ENCODE measurements at places on chromosomes 7 and 10.

- DNase-seq, result no peak
Observed at GRCh38 chr7:2903682-2904162, 59.6 kb upstream of the GNA12 start.

GRCh38 chr10:96496281-96496925 is 17.3 kb downstream of the TLL2 start:
- peak; percentile 27 for DNase-seq

- no peak for DNase-seq
Observed at GRCh38 chr10:96858038-96858705, 26.1 kb downstream of the LCOR start.

DNA sequence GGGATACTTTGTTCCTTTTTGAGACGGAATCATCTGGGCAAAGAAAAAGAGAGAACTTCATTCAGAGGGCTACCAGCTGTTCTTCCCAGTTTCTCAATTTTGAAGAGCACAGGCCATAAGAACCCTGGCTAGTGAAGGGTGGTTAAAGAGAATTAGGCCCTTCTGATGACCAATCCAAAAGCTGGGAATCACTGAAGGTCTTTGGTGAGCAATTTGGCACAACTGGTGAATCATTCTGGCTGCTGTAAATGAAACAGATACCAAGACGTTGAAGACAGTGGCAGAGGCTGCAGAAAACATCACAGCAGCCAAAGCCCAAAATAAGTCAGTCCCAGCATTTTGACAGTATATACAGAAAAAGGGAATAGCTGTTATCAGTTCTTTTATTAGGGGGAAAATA is 5.1 kb downstream of the RAPGEF5 start:
- DNase-seq, result no peak

GRCh38 chr10:98374217-98374985 is 40.6 kb downstream of the PYROXD2 start:
- DNase-seq, result no peak

DNA sequence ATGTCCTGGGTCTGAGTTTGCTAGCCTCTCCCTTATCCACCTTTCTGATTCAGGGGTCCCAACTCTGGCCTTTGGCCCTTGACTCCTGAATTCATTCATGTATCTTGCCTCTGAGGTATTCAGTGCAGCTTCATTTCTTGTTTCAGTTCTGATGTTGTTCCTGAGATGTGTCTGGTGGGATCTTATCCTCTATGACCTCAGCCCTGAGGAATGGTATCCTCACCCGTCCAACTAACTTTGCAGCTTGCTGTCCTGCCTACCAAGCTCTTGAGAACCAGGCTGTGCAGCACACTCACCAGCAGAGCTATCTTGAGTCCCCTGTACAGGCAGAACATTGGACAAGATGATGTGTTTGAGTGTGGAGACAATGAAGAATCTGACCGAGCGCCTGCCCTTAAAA is 13.8 kb downstream of the SUFU start:
- DNase-seq, result no peak

GRCh38 chr7:46178661-46179060 is 257.6 kb upstream of the IGFBP3 start:
- DNase-seq, result no peak

- no peak for DNase-seq
Observed at GRCh38 chr7:47782792-47783191, 165.5 kb downstream of the PKD1L1 start.

GRCh38 chr7:8413600-8413999 is 19.8 kb upstream of the NXPH1 start:
- DNase-seq, result no peak

- no peak for DNase-seq
Observed at GRCh38 chr10:78868456-78868855, 200.3 kb upstream of the ZMIZ1 start.

- DNase-seq, result no peak
Observed at GRCh38 chr7:1490837-1491236, 13.4 kb downstream of the INTS1 start.

DNA sequence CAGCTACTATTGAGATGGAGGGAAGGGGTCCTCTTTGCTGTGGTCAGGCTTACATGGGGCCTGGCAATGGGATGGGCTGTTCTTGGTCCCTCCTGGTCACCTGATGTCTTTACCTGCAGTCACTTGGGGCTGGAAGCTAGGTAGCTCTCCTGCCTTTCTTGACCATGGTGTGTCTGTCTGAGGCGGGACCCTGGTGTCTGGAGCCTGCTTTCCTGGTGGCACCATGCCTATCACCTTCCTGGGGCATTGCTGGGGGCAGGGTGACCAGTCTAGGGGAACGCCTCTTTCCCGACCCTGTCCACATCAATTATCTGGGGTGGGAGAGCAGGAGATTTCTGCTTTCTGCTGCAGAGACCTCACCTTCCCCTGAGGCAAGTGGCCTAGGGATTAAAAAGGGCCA is 55.6 kb downstream of the ARHGAP22 start:
- DNase-seq, result no peak

- no peak for DNase-seq
Observed at GRCh38 chr7:82945056-82945455, 217.6 kb downstream of the PCLO start.

DNA sequence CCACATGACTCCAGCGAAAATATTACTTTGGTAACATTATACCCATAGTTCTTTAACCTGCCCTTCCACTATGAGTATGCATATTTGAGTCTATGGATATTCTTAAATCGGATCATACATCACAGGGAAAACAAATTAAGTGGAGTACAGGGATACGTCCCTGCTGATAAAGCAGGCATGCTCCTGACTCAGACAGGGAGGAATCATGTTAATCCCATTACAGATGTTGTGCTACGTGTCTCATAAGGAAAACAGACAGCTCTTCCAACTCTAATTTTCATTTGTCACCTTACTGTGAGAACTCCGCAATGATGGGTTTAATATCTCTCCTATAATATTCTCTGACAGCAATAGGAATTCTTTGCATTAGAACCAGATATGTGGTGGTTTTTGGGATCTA is 469.5 kb upstream of the POM121L12 start:
- no peak for DNase-seq

DNA sequence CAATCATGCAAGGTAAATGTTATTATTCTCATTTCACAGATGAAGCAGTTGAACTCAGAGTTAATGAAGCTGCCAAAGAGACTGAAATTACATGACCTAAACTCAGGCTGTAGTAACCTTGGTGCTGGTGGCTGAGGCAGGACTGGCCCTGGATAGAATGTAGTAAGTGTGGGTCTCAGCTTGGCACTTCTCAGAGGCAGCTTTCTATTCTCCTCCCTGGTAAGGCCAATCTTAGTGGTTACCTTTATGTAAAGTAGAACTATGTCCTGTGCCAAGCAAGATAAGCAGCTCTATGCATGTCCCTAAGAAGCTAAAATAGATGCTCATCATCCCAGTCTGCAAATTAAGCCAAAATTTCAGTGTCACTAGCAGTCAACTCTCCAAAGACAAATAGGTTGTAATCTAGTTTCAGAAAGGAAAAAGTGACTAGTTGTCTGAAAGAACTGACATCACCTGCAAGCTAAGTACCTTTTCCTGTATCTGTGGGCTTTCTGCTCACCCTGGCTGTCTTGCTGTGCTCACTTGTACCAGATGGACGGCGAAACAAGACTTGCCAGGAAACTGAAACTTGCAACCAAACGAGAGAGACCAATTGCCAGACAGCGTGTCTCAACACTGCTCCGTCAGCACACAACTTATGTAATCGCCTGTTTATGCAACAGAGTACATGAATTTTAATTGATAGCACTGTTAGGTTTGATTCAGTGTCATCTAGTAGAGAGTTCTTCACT is 43.7 kb downstream of the CH25H start:
- no peak for DNase-seq

- no peak for DNase-seq
Observed at GRCh38 chr10:46542567-46543465, 13.6 kb downstream of the GPRIN2 start.

DNA sequence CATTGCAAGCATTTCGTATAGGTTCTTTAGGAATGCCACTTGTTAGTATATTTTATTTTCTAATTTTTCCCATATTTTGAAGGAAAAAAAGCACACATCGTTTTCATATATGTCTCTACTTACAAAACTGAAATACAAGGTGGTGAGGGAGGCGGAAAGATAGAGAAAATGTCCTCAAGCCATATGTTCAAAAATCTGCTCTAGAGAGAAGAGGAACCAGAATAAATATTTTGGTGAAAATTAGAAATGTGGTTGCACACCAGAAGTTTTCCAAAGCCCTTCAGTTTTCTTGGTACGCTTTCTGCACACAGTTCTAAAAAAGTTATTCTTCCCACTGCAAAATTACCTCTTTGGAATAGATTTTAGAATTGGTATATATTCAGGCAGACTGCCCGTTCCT is 107.4 kb upstream of the RHOBTB1 start:
- no peak for DNase-seq

DNA sequence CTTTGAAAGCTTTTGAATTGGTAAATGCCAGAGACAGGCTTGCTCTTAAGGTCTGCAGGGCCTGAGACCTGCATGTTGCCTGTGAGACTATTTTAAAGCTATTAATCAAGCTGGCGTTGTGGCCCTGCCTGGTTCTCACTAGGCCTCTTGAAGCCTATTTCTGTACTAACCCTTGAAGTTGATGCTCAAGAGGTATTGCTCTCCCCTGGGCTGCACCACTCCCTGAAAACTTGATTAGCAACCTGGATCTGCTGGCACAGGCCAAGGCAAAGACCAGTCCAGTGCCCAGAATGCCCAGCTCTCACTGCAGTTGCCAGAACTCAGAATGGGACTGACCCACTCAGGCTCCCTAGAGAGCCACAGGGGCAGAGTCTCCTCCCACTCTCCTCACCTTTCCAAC is 220.0 kb upstream of the MEOX2 start:
- no peak for DNase-seq

DNA sequence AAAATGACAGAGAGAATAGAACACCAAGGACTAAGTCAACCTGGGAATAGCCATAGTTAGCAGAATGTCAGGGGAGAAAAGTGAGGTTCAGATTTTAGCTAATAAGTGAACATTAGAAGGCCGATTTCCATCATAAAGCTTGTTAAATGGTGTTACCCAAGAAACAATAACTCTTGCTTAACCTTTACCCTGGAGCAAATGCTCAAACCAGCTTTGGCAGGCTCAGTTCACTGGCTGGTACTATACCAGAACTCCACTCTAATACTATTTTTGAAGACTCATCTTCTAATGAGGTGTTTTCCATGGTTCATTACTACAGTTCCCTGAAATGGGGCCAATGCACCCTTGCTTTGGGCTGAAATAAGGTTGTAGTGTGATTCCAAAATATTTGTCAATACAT is 61.3 kb downstream of the RNLS start:
- no peak for DNase-seq

GRCh38 chr10:124417895-124418725 is 613 bp downstream of the OAT start:
- peak; percentile 34 for DNase-seq

DNA sequence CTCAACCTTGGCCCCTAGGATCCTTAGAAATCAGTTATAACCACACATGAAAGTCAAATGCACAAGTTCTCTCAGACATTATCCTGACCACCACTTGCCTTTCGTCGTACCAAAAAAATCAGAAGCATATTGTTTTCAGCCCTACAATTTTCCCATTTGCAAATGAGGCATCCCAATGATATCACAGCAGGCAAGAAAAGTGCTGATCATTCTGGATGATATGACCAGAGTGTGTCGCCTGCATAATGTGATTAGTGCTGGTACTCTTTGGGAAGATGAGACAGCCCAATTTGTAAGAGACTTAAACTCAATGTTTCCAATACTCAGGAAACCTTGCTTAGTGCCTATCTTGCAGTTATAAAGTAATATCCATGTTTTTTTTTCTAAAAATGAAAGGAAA is 168.0 kb downstream of the SORCS1 start:
- DNase-seq, result no peak

- DNase-seq, result no peak
Observed at GRCh38 chr7:92266415-92267241, 20.9 kb downstream of the ANKIB1 start.

- peak; percentile 56 for DNase-seq
Observed at GRCh38 chr7:51160990-51161615, 155.5 kb downstream of the COBL start.

DNA sequence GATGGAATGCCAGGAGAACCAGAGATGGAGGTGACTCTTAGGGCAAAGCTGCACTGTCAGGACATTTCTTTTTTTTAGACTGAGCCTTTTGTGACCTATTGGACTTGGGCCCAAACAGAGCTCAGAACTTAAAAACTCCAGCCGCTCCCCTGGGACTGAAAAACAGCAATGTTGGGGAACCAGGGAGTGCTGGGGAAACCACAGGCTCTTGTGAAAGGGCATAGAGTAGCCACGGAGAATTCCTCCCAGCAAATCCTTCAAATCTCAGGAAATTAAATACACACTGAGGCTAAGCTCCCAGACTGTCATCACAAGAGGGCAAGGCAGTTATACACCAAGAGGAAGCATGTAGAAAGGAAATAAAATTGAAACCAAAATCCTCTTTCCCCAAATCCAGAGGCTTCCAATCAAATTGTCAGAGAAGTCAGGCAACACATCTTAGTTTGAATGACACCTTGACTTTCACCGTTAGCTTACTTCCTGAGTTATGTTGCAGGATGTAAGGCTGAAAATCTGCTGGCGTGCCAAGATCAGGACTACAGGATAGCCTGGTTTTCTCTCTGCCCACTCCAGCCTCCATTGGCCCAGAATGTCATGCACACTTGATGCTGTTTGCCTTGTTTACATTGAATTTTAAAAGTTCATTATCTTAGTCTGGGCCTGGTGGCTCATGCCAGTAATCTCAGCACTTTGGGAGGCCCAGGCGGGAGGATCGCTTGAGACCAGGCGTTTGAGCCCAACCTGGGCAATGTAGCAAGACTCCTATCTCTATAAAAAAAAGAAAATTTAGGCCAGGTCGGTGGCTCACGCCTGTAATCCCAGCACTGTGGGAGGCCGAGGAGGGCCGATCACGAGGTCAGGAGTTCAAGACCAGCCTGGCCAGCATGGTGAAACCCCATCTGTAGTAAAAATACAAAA is 2.6 kb upstream of the RFC2 start:
- no peak for DNase-seq

DNA sequence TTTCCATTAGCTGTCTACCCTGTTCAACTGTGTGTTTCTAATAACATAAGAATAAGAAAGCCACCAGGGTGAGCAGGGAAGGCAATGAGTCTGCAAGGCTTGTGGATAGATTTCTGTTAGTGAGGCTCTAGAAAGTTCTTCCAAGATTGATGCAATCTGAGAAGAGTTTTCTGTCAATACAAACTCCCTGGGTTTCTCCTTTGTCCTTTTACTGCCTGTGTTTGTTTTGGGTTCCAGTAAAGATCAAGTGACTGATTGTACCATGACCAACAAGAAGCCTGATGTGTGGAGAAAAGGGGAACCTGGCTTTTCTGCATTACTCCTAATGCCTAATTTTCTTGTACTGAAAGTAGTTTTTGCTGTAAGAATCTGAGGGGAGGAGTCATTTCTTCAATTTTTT is 139.9 kb downstream of the CFTR start:
- DNase-seq, result no peak

GRCh38 chr10:10293481-10293951 is 724.2 kb upstream of the CELF2 start:
- no peak for DNase-seq

GRCh38 chr7:24877790-24878311 is 102.1 kb downstream of the OSBPL3 start:
- no peak for DNase-seq

- DNase-seq, result no peak
Observed at GRCh38 chr10:46098386-46098785, 52.3 kb upstream of the MSMB start.

Data from hematopoietic multipotent progenitor cell treated with erythropoietin and hydrocortisone succinate and interleukin-3 and kit ligand, for 8 days (in vitro differentiated cells).